Pericardium fibroblast (primary cell): ENCODE measurements at places on chromosomes 4 and X. TPM values are rescaled to one million over a fixed set of nuclear protein-coding genes. Genes with fewer than 3 reads are reported as not detected.

Gene FAM9B
- total RNA-seq = not detected in 2 replicates

Gene GRID2
- total RNA-seq = 1.4 TPM in 1 of 2 replicates, not detected in the other

Gene SLITRK4
- 11.2 and 13.2 TPM in 2 replicates for total RNA-seq

Gene SAP30
- total RNA-seq = 14.6 and 26.0 TPM in 2 replicates

Gene AKAP14
- total RNA-seq = not detected in 2 replicates

Gene FANCB
- 0.58 and 0.68 TPM in 2 replicates for total RNA-seq
